ENCODE measurements at places on chromosomes 13 and 19.

DNA sequence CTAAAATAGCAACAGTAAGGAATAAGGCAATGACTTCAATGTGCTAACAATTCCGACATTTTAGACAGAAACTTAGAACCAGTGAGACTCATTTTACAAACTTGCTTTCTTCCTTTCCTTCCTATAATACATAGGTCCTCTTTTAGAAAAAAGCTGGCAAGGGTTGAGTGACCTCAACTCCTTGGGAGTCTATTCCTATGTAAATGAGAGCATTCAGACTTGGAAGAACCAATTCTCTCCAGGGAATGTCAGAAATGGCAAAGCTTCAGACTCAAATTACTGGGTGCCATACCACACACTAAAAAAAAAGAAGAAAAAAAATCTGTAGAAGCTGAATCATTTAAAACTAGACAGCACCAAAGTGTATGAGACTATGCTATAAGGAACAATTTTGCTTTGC, 1328.2 kb downstream of the OLFM4 start:
- DNase-seq: no peak

DNA sequence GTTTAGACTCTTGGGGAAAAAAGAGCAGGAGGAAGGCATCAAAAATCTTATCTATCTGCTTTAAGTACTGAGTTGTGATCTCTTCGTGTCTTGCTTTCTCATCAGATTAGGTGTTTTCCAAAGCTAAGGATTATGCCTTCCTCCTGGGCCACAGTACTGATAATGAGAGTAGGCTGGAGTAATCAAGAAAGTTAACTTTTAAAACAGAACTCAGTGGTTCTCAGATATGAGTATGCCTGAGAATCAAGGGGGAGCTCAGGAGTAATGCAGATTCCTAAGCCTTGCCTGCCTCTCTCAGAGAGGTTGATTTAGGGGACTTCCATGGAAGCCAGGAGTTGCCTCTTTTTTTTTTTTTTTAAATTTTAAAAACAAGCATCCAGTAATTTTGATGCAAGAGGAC, 23.5 kb downstream of the CDADC1 start:
- DNase-seq: no peak

GRCh38 chr13:81318231-81319019, 977.5 kb upstream of the SPRY2 start:
- no peak for DNase-seq

DNA sequence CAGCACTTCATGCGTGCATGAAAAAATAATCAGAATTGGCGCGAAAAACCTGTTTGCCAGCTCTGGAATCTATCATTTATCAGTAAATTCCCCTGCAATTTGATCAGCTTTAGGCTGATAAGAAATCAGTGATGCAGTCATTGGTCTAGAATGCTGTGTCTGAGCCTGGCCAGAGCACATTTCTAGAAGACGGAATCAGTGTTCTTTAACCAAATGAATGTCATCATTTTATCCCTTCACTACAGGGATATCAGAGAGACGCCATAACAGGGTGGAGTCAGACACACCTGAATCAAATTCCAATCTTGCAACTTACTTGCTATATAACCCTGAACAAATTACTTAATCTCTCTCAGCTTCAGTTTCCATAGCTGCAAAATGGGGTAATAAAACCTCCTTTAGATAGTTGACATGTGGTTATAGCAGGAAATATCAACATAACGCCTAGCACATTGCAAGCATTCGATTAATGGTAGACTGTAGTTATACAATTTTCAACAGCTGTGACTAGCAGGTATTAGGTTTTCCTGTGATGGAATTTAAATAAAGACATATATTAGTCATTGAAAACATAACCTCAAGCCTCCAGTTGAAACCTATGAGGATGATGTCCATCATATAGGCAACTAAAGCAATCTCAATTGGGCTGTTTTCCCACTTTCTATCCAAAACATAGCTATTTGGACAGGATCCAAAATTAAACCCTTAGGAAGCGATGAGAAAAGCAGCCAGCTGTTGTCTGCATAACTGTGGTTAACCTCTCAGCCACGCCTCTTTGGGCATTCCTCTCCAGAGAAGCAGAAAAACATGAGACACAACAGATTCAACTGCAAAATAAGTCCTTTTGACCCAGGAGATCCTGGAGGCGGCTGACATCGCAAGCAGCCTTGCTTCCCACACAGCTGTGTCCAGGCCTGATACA, 51.6 kb upstream of the UBL3 start:
- no peak for DNase-seq

- DNase-seq: no peak
Observed at GRCh38 chr13:91647361-91647990, 249.1 kb downstream of the GPC5 start.

DNA sequence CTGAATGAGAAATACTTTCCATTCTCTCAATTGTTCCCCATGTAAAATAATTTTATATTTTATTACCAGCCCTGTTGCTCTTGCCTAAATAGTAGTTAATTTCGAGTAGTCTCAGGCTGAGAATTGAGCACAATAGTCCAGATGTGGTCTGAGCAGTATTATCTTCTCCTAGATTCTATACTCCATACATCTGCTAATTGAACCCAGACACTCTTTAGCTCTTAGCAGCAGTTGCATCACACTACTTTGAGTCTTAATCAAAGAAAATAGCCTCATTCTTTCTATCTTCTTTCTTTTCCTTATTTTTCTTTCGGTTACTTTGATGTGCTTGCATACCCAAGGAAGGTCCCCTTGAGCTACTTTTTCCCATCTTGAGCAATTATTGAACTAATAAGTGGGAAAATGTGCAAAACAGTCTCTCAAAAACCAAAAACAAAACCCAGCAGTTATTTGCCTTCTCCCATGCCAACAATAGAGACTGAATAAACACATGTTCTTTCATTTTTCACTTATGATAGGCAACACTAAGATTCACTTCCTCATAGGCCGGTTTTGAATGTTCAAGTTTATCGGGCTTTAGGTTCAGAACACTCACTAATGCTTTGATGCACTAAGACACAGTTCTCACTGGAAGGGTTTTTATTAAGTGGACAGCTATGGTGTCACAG, 204.5 kb downstream of the POU4F1 start:
- no peak for DNase-seq

DNA sequence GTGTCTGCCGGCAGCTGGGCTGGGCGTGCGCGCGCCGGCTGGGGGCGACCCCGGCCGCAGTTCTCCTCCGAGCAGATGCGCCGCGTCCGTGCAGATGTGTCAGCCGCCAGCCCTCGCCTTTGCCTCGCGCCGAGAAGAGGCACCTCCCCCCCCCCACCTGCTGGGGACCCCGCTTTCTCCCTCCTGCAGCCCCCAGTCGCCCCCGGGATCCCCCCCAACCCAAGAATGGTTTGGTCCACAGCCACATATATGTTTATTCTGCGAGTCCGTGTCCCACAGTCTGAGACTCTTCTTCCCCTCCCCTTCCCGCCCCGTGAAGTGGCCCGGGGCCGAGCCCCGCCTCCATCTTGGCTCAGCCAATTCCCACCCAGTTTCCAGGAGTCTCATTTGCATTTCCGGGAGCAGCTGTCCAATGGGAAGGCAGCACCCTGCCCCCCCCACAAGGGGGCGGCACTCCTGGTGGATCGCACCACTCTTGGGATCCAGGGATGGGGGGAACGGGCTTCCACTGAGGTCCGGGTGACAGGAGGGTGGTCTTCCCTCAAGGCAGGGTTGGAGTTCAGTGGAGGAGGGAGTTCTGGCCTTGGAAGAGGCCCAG, 8.6 kb downstream of the ISOC2 start:
- DNase-seq: no peak

GRCh38 chr19:41753936-41754529, 1.3 kb upstream of the CEACAM6 start:
- DNase-seq: no peak

GRCh38 chr13:21611385-21611784, 7.4 kb upstream of the MICU2 start:
- no peak for DNase-seq

- DNase-seq: no peak
Observed at GRCh38 chr13:22076658-22077057, 405.8 kb downstream of the FGF9 start.

GRCh38 chr13:42181381-42181953, 90.5 kb upstream of the AKAP11 start:
- no peak for DNase-seq

DNA sequence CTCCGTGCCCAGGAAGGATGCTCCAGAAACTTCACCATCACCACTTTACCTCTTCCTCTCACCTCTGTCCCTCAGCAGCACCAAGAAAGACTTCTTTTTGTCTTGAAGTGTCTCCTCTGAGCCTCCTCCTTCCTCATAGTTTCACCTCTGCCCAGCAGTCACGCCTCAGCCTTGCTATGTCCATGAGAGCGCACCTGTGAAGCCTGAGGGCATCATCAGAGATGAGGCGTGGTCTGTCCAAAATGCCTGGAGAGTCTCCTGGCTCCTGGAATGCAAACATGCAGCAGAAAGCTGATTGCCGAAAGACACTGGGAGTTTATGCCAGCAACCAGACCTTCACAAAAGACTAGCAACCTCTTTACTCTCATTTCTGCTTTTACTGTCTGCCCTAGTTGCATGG, 336.6 kb downstream of the TEX29 start:
- DNase-seq: no peak

GRCh38 chr19:51361239-51361638, 4.9 kb downstream of the ETFB start:
- no peak for DNase-seq

GRCh38 chr13:31431722-31432137, 232.0 kb downstream of the B3GLCT start:
- DNase-seq: no peak

DNA sequence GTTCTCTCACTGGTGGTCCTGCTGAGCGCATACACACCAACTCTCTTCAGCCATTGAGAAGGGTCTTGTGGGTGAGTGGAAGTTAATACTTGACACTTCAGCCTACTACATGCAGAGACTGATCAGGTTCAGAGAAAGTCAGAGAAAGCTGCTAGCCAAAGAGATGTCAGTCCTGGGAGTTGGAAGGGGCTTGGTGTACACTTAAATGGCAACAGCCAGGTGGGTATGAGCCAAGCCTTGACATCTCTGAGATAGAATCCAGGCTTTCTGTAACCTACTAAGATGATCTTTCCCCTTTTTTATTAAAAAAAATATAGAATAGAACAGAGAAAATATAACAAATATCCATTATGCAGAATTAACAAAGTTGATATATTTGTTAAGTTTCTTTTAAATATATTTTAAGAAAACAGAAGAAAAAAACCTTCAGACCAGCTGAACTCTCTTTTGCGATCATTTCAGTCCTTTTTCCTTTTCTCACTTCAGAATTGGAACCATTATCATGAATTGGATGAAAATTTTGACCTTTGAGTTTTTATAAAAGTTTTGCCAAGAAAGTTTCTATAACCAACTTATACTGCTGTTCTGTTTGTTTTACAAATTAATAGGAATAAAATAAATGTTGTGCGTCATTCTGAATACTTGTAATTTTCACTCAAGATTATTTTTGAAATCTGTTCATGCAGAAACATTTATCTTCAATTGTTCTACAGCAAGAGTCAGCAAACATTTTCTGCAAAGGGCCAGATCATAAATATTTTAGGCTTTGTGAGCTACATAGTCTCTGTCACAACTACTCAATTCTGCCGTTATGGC, 153.0 kb downstream of the RFC3 start:
- DNase-seq: no peak

GRCh38 chr13:99500839-99501183, 461 bp upstream of the TM9SF2 start:
- DNase-seq: no peak

DNA sequence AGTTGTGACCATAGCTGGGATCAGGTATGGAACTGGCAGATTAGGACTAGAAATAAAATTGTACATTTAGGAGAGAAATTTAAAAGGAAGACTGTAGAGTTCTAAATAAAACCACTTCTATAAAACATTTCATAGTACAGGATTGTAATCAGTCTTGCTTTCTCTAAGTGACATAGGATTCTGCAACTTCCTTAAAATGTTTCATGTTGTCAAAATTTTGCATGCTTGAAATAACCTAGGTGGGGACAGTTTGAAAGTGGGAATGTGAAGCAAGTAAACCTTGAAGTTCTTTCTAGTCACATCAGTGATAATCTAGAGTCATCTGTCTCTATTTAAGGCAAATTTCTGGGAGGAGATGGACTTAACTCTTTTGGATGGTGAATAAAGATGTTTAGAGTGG, 6.7 kb downstream of the TM9SF2 start:
- no peak for DNase-seq

- no peak for DNase-seq
Observed at GRCh38 chr13:90683711-90684131, 663.8 kb upstream of the MIR17HG start.

DNA sequence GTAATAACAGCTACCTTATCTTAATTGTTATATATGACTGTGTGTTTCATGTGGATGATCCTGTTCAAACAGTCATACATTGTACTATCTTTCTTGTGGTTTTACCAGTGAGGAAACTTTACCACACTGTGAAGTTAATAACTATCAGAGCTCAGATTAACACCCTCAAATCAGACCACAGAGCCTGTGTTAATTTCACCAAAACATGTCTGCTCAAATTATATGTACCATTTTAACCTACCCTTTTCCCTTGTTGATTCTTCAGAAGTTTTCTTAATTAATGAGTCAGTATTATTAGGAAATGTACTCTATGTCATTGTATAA, 1.8 kb upstream of the ZNF331 start:
- DNase-seq: no peak

GRCh38 chr13:100476963-100477362, 111.6 kb downstream of the GGACT start:
- no peak for DNase-seq

GRCh38 chr13:31910633-31911032, 120.9 kb upstream of the FRY start:
- DNase-seq: no peak

DNA sequence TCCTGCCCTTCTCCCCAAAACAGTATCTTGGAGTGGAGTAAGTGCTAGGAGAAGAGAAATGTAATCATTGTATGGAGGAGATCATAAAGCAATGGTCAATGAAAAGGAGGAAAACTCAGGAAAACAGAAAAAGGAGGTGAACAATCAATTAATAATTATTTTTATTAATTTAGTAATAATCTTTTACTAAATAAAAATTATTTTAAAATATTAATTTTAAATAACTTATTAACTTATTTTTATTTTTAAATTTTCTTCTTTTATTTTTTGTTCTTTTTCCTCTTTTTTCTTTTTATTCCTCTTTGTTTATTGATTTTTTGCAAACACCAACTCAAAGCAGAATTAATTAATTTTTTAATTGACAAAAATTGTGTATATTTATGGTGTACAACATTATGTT, 80.3 kb downstream of the TNFSF11 start:
- no peak for DNase-seq

GRCh38 chr19:14674764-14675163, at the start of gene ADGRE3:
Gene ADGRE3 (minus strand): TSS chr19:14674844. CDS start chr19:14674770, 74 bp downstream.
- no peak for DNase-seq

- DNase-seq: no peak
Observed at GRCh38 chr13:110341445-110342244, 34.6 kb downstream of the COL4A2 start.

- no peak for DNase-seq
Observed at GRCh38 chr13:111620166-111620565, 299.7 kb downstream of the TEX29 start.

DNA sequence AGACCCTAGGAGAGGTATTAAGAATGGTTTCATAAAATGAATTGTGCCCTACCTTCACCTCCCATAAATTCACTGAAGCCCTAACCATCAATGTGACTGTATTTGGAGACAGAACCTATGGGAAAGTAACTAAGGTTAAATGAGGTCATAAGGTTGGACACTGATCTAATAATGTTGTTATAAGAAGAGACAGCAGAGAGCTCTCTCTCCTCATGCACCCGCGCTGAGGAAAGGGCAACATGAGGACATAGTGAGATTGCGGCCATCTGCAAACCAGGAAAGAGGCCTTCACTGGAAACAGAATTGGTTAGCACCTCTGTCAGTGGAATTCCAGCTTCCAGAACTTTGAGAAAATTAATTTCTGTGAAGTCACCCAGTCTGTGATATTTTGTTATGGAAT, 1396.1 kb upstream of the MIR17HG start:
- no peak for DNase-seq

GRCh38 chr13:73142071-73142470, 83.3 kb downstream of the KLF5 start:
- DNase-seq: no peak
